ENCODE measurements at places on chromosomes 5 and 9.

GRCh38 chr5:15585128-15585527, 85.1 kb downstream of the FBXL7 start:
- no peak for DNase-seq

GRCh38 chr5:135243556-135244285, 155.3 kb downstream of the MACROH2A1 start:
- DNase-seq, result no peak

DNA sequence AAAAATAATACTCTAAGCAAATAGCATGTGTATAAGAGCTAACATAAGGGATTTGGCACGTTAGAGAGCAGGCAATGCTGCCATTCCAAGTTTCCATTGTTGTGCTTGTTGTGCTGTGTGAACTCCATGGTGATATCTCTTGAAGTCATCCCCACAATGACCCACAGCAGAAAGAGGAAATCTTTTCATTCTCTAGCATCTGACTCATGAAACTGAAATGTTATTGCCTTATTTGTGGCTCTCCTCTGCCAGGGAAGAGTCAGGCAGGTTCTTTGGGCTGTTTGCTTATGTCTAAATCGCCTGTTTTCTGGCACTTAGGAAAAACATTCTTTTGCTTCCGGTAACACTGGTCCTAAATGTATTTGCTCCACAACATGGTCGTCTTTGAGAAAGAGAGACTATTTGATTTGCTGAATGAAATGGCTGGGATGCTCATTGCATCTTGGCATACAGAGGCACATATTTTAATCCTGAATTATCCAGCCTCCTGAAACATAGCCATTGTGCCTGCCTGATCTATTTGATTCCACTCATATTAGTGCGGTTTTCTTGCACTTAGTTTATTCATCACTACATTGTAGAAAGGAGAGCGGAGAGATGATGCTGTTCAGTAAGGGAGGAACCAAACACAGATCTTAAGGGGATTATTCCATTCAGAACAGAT, 188.8 kb downstream of the CSNK1G3 start:
- no peak for DNase-seq

GRCh38 chr9:107914151-107914550, 424.6 kb upstream of the KLF4 start:
- DNase-seq, result no peak

DNA sequence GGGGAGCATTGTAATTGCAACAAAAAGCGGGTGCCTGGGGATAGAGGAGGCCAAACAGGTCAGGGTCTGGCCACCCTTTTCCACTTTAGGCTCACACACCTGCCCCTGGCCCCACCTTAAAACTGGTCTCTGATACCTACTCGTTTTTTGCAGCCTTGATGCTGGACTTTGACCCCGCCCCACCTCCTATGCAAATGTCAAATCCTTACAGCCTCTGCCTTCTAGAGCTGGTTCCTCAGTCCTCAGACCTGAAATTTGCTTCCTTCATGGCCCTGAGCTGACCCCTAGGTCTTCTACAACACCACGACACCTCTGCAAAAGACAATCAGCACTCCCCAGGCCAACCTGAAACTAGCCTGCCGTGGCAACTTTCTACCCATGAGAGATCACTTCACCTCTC, 37.7 kb downstream of the SMIM23 start:
- no peak for DNase-seq

GRCh38 chr5:141547488-141547887, 58.6 kb downstream of the PCDHGC5 start:
- no peak for DNase-seq

DNA sequence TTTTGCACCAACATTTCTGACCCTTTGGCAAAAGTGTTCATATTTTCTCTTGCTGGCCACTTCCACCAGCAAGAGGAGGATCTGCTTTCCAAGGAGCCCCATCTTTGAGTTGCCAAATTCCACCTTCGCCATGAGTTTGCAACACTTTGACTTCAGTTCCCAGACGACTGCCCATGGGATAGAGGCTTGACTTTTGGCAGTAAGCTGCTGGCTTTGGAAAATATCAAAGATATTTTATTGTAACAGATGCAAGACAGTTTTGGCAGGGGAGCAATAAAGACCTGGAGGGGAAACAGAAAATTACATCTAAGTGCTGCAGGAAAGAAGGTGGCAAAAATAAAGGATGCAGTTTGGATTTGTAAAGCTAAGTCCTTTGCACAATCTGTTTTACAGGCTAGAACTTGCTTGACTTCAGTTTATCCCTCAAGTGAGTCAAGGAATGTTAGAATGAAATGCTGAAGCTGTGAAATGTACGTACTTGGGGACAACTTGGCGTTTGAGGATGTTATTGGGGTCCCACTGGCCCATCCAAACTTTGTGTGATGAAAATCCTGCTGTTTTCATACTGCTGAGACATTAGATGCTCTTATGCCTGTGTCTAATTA, 232.9 kb downstream of the GOLPH3 start:
- DNase-seq, result no peak

DNA sequence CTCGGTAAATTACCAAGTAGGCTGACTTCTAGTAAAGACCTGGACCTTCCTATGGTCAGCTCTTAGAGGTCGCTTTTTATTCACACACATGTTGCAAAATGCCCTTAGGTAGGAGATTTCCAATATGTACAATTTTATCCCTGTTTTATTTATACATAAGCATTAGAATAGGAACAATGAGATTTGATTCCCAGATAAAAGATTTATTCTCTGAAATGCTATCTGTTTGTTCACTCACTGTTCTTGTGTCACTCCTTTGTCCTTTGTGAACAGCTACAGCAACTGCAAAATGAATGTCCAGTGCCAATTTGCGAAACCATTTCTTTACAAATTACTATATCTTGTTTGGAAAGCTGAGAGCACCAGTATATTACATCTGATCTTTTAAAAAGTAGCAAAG, 991.5 kb upstream of the TYRP1 start:
- no peak for DNase-seq

DNA sequence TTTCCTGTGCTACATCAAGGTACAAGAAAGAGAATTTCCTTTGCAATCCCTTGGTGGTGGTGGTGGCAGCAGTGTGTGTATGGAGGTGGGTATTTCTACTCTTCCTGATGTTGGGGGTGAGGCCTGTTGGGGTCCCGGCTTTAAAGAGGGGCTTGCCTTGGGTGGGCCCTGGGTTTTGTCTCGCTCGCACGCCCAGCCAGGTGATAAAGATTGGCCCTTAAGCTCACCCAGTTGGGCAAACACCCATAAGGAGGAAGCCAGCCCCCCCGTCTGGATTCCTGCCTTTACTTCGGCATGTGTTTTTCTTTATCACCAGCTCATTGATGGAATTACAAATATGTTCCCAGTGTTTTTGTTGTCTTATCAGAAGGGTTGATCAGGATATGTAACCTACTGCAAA, 16.0 kb upstream of the SARDH start:
- DNase-seq, result no peak

- DNase-seq, result no peak
Observed at GRCh38 chr5:95216136-95216955, 68.5 kb downstream of the MCTP1 start.
